Mucosa of descending colon (tissue), 3 donors: ENCODE measurements at places on chromosomes 7 and 10. TPM values are rescaled to one million over a fixed set of nuclear protein-coding genes. Genes with fewer than 3 reads are reported as not detected.

- DNase-seq, result no peak
Observed at GRCh38 chr7:70142247-70142932, 544.1 kb downstream of the AUTS2 start.

DNA sequence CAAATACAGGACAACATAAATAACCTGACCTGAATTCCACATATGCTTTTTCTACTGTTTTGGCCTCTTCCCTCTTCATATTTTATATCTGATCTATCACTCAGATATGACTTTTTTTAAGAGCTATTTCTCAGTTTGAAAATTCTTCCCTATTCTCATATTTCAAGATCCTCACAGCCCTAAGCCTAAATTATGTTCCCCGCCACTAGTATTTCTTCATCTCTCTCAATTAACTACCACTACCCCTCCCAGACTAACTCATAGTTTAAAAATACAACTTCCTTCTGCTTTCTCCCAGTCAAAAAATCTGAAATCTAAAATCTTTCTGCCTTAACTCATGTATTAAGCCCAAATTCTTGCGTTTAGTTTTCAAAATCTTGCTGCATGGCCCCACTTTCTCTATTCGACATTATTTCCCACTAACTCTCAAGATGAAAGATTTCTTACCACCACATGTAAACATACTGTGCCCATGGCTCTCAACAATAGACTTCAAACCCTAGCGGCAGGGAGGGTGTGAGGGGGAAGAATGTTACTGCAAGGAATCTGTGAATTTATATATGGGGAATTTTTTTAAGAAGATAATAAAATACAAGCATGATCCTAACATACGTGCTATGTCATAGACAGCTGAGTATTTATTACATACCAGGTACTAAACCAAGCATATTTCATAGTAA is 64.6 kb downstream of the TFEC start:
- no peak for DNase-seq

MBL2 gene
- not detected for total RNA-seq

LEP gene
- 0.22 TPM for total RNA-seq

ZNF503 gene
- 6.1 TPM for total RNA-seq
